ENCODE measurements at places on chromosomes 3 and 15. TPM values are rescaled to one million over a fixed set of nuclear protein-coding genes. Genes with fewer than 3 reads are reported as not detected.

DNA sequence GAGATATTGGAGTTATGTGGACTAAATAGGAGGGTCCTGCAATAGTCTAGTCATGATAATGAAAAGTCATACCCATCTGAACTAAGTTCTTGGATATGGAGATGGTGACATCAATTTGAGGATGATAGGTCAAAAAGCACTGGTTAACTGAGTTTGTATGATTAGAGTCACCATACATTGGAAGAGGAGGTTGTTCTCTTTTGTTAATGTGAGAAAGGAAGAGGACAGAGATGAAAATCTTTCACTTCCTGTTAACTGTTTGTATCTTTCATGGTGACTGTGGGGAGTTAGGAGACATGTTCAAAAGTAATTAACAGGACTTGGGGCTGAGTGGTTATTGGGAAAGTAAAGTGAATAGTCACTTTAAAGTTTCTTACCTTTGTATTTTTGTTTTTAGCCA, 11.1 kb downstream of the TMEM62 start:
- H3K4me1 ChIP-seq = no peaks in the 10 kb centered on the region
- H3K4me3 ChIP-seq = no peak overlapping the region
- H3K27me3 ChIP-seq = no peaks in the 10 kb centered on the region
- DNase-seq = no peak
- H3K36me3 ChIP-seq = peaks cover 27% of the 10 kb centered on the region

DNA sequence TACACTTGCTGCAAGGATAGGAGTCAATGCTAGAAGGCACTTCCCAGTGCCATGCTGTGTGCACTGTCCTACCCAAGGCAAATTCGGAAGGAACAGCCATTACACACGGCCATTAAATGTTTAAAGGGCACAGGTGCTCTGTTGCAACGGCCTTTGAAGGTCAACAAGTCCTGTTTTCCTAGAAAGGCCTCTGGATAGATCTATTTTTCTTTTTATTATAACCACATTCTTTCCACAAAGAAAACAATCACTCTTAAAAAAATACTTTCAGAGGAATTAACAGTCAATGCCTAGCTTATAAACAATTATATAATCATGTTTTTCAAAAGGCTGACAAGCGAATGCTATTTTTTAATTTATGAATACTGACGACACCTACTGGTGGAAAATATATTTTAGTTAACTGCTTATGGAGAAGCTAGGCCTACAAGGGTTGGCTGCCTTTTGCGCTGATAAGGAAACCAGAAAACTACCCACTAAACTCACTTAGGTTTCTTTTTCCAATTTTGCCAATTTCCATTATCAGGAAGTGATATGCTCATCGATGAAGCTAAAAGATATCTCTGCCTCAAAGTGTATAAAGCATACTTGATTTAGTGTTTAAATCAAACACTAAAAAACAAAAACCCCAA, 2.4 kb downstream of the ARHGEF3 start:
- H3K4me1 ChIP-seq = peaks cover 47% of the 10 kb centered on the region
- H3K4me3 ChIP-seq = peak overlapping the region; percentile 65
- no peak for DNase-seq
- no peak overlapping the region for H3K27ac ChIP-seq

DNAJA4 gene
- total RNA-seq = 0.13 TPM

GRCh38 chr3:29226706-29227105, 54.2 kb upstream of the RBMS3 start:
- no peak for DNase-seq
- H3K4me1 ChIP-seq = peaks cover 10% of the 10 kb centered on the region
- H3K36me3 ChIP-seq = peaks cover 2% of the 10 kb centered on the region
- H3K27me3 ChIP-seq = no peaks in the 10 kb centered on the region
- no peak overlapping the region for H3K27ac ChIP-seq

CA12 gene
- total RNA-seq = 1.0 TPM

- peak overlapping the region; percentile 64 for H3K27ac ChIP-seq
- peaks cover 21% of the 10 kb centered on the region for H3K4me1 ChIP-seq
- no peaks in the 10 kb centered on the region for H3K36me3 ChIP-seq
- no peak for DNase-seq
- H3K27me3 ChIP-seq = no peaks in the 10 kb centered on the region
Observed at GRCh38 chr15:70863450-70864218, 9.7 kb upstream of the LARP6 start.

DNA sequence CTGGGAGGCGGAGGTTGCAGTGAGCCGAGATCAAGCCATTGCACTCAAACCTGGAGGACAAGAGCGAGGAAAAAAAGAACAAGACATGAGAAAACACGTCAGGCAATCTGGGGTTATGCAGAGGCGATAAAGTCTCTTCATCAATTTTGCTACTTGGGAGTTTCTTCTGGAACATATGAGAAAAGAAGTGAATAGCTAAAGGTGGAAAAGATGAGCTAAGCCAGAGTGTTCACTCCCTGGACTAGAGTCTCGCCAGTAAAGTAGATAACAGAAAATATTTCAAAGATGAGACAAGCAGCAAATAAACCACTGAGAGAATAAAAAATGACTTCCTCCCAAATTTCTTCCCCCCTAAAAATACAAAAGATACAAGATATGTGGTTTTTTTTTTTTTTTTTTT, 188.4 kb upstream of the HES1 start:
- DNase-seq = no peak
- peaks cover 3% of the 10 kb centered on the region for H3K27me3 ChIP-seq
- H3K4me3 ChIP-seq = no peak overlapping the region
- H3K27ac ChIP-seq = no peak overlapping the region

DNA sequence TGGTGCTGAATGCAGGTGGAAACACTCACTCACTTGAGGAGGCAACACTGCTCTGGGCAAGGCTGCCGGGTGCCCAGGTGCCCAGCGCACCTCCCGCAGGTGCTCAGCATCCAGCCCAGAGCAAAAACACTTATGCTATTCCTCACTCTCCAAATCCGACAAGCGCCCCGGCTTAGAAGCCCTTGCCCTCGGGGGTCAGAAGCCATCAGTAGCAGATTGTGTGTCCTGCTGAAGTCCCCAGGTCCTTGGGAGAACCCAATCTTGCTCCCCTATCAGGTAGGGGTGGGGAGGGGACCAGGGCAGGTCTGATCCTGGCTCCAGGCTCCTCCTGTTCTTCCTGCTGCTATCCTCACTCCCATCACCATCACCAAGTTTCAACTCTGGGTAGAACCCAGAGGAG, 46.7 kb downstream of the TLE3 start:
- H3K27ac ChIP-seq = no peak overlapping the region
- no peak for DNase-seq
- H3K36me3 ChIP-seq = peaks cover 57% of the 10 kb centered on the region
- H3K4me1 ChIP-seq = peaks cover 17% of the 10 kb centered on the region
- H3K4me3 ChIP-seq = no peak overlapping the region

- DNase-seq = peak; percentile 60
- peaks cover 4% of the 10 kb centered on the region for H3K4me1 ChIP-seq
- H3K36me3 ChIP-seq = no peaks in the 10 kb centered on the region
- H3K27me3 ChIP-seq = peaks cover 16% of the 10 kb centered on the region
- no peak overlapping the region for H3K27ac ChIP-seq
- no peak overlapping the region for H3K4me3 ChIP-seq
Observed at GRCh38 chr3:117997201-117998049, 1037.2 kb downstream of the IGSF11 start.

MRAS gene
- 40.1 TPM for total RNA-seq

PLA2G4B gene
- 10.6 TPM for total RNA-seq

DNA sequence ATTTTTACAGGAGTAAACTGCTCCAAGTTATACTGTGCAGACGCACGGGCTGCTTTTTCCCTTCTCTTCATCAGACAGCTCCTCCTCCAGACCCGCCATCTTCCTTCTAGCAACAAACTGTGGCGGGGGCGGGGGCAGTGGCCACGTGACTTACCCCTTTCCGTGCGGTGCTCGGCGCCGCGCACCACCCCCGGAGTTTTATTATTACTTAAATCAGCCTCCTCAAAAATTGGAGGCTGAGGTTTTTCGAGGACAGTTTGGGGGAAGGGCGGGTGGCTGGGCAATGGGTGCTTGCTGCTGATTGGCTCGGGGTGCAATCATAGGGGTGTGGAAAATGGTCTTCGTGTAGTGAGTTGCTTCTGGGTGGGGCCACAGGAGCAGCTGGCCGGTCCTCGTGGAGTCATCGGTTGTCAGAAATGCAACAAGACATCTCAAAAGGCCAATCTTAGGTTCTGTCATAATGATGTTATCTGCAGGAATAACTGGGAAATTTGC, 77.1 kb upstream of the MFGE8 start:
- no peaks in the 10 kb centered on the region for H3K36me3 ChIP-seq
- H3K27ac ChIP-seq = no peak overlapping the region
- no peak for DNase-seq
- H3K4me1 ChIP-seq = peaks cover 38% of the 10 kb centered on the region
- peaks cover 6% of the 10 kb centered on the region for H3K27me3 ChIP-seq

GRCh38 chr3:188432802-188433520, 279.0 kb downstream of the LPP start:
- no peaks in the 10 kb centered on the region for H3K27me3 ChIP-seq
- peaks cover 4% of the 10 kb centered on the region for H3K36me3 ChIP-seq
- DNase-seq = no peak
- peak overlapping the region; percentile 79 for H3K27ac ChIP-seq

GRCh38 chr15:40087991-40088928, 20.4 kb downstream of the BMF start:
- peak overlapping the region; percentile 10 for H3K4me3 ChIP-seq
- peaks cover 93% of the 10 kb centered on the region for H3K4me1 ChIP-seq
- peak overlapping the region; percentile 93 for H3K27ac ChIP-seq
- DNase-seq = no peak

- DNase-seq = no peak
- H3K4me1 ChIP-seq = peaks cover 6% of the 10 kb centered on the region
- no peaks in the 10 kb centered on the region for H3K27me3 ChIP-seq
- peaks cover 6% of the 10 kb centered on the region for H3K36me3 ChIP-seq
Observed at GRCh38 chr3:123138839-123139444, 62.8 kb upstream of the SEC22A start.

DNA sequence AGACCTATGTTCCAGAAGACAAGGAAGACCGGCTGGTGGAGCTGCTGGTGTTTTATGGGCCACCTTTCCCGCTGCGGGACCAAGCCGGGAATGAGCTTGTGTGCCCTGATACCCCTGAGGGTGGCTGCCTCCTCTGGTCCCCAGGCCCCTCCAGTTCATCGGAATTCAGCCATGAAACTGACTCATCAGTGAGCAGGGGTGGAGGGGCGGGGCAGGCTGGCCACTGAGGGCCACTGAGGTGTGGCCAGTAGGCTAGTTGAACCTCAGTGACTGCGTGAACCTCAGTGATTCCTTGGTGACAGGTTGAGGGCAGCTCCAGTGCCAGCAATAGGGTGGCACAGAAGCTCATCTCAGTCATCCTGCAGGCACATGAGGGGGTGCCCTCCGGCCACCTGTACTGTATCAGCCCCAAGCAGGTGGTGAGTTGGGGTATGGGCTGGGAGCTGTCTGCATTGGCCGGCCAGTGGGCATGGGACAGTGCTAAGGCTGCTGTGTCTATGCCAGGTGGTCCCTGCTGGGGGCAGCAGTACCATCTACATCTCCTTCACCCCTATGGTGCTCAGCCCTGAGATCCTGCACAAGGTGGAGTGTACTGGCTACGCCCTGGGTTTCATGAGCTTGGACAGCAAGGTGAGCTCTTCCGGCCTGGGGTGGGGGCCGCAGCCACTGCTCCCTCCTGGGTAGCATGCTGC, 20.3 kb downstream of the ACAA1 start:
- no peak overlapping the region for H3K4me3 ChIP-seq
- H3K4me1 ChIP-seq = no peaks in the 10 kb centered on the region
- no peak for DNase-seq
- no peak overlapping the region for H3K27ac ChIP-seq

TMEM202 gene
- total RNA-seq = not detected

MESP2 gene
- total RNA-seq = not detected

DNA sequence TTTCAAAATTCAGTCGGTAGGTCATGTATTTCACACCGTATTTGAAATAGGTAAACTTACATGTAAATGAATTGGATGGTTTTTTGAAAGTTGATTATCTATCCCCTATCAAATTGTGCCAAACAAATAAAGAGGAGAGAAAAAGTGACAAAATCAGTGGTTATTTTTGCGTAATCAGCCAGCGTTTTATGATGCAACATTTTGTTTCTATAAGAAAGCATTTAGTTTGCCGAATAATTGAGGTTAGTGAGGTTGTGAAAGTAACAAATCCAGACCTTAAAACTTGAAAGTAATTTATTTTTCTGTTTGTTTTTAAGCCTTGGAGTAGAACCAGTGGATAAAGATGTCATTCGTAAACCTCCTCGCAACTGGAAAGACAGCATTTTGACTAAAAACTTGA, 29.3 kb downstream of the ASTE1 start:
- H3K4me1 ChIP-seq = no peaks in the 10 kb centered on the region
- no peaks in the 10 kb centered on the region for H3K27me3 ChIP-seq
- no peak overlapping the region for H3K4me3 ChIP-seq
- H3K36me3 ChIP-seq = peaks cover 5% of the 10 kb centered on the region

DNA sequence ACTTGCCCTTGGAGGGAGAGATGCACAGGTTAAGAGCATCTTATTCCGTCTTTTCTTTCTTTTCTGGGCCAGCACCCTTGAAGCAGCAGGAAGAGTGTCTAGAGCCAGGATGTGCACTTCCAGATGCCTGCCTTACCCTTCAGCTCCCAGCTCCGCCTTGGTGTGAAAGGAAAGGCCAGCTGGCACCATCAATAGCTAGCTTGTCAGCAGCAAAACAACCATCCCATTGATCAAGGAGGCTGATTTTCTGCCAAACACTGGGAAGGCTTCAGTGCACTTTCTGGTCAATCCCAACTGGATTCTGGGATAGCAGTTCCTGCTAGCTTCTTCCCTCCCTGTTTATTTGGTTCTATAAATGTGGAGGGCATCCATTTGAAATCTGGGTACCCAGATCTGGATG, 110.9 kb upstream of the GALNT15 start:
- H3K27ac ChIP-seq = no peak overlapping the region
- no peak for DNase-seq
- no peaks in the 10 kb centered on the region for H3K36me3 ChIP-seq
- H3K4me1 ChIP-seq = peaks cover 35% of the 10 kb centered on the region
- H3K4me3 ChIP-seq = no peak overlapping the region
- H3K27me3 ChIP-seq = no peaks in the 10 kb centered on the region

GOLGA6L22 gene
- not detected for total RNA-seq

C3orf70 gene
- 3.0 TPM for total RNA-seq

- no peaks in the 10 kb centered on the region for H3K36me3 ChIP-seq
- no peaks in the 10 kb centered on the region for H3K27me3 ChIP-seq
- H3K4me1 ChIP-seq = no peaks in the 10 kb centered on the region
- no peak overlapping the region for H3K27ac ChIP-seq
- H3K4me3 ChIP-seq = no peak overlapping the region
Observed at GRCh38 chr3:133058831-133059230, 20.6 kb downstream of the TMEM108 start.

- no peak for DNase-seq
- peaks cover 2% of the 10 kb centered on the region for H3K27me3 ChIP-seq
- no peak overlapping the region for H3K4me3 ChIP-seq
Observed at GRCh38 chr15:69313432-69314000, 14.8 kb downstream of the PAQR5 start.

- no peaks in the 10 kb centered on the region for H3K27me3 ChIP-seq
- no peak overlapping the region for H3K27ac ChIP-seq
- H3K4me1 ChIP-seq = peaks cover 7% of the 10 kb centered on the region
- DNase-seq = no peak
- H3K36me3 ChIP-seq = no peaks in the 10 kb centered on the region
- H3K4me3 ChIP-seq = no peak overlapping the region
Observed at GRCh38 chr15:33844597-33844996, 123.7 kb upstream of the CHRM5 start.

- H3K4me1 ChIP-seq = peaks cover 23% of the 10 kb centered on the region
- H3K27ac ChIP-seq = no peak overlapping the region
- no peak overlapping the region for H3K4me3 ChIP-seq
- peaks cover 8% of the 10 kb centered on the region for H3K36me3 ChIP-seq
- no peaks in the 10 kb centered on the region for H3K27me3 ChIP-seq
Observed at GRCh38 chr15:55915876-55916567, 77.4 kb downstream of the NEDD4 start.

- H3K27me3 ChIP-seq = no peaks in the 10 kb centered on the region
- no peak overlapping the region for H3K4me3 ChIP-seq
- H3K27ac ChIP-seq = no peak overlapping the region
Observed at GRCh38 chr3:15266510-15267376, 60.7 kb downstream of the CAPN7 start.

GMNC gene
- total RNA-seq = 0.60 TPM

Data from mesothelial cell of epicardium (in vitro differentiated cells).